ENCODE measurements at places on chromosomes 1 and 21.
A peak's percentile ranks its signal among the peaks of the same experiment; 100 is the strongest.

DNA sequence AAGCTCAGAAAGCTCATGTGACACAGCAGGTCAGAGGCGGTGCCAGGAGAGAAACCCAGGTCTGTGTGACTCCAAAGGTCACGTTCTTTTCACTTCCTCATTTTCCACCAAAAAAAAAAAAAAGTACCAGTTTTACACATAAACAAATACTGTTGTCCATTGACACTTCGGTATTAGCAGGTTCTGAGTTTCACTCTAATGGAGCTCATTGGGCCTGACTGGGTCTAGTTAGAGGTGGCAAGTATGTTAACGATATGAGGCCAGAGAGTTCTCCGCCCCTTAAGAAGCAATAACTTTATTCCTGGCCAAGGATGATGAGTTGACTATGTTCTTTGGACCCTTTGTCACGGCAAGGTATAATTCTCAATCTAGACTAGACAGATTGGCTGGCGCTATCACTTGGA is 30.0 kb upstream of the SDE2 start:
- no peak for DNase-seq

GRCh38 chr1:97508653-97509218 is 412.1 kb downstream of the DPYD start:
- DNase-seq, result no peak

GRCh38 chr1:44743211-44743610 is 3.6 kb downstream of the KIF2C start:
- DNase-seq, result no peak

GRCh38 chr1:229941831-229942230 is 125.2 kb upstream of the GALNT2 start:
- DNase-seq, result no peak

- DNase-seq, result no peak
Measured at GRCh38 chr1:230976825-230977747, 1.6 kb downstream of the TTC13 start.

- no peak for DNase-seq
Measured at GRCh38 chr1:33439662-33440061, 8.8 kb upstream of the PHC2 start.

DNA sequence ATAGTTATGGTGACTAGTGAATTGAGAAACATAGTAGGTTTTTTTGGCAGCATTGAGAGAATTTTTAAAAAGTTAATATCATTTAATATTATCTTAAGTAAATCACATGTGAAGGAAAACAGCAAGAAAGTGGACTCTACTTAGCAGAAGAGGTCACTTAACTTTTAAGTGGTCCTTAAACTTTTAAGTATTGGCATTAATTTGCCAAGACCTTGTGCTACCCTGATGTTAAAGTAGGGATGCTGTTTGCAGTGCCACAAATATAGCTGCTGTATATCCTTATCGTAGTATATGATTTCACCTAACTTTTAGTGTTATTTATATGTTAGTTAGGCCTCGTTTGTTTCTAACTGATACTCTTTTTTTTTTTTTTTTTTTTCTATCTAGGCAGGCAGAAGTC is 40.2 kb downstream of the SMG7 start:
- no peak for DNase-seq

DNA sequence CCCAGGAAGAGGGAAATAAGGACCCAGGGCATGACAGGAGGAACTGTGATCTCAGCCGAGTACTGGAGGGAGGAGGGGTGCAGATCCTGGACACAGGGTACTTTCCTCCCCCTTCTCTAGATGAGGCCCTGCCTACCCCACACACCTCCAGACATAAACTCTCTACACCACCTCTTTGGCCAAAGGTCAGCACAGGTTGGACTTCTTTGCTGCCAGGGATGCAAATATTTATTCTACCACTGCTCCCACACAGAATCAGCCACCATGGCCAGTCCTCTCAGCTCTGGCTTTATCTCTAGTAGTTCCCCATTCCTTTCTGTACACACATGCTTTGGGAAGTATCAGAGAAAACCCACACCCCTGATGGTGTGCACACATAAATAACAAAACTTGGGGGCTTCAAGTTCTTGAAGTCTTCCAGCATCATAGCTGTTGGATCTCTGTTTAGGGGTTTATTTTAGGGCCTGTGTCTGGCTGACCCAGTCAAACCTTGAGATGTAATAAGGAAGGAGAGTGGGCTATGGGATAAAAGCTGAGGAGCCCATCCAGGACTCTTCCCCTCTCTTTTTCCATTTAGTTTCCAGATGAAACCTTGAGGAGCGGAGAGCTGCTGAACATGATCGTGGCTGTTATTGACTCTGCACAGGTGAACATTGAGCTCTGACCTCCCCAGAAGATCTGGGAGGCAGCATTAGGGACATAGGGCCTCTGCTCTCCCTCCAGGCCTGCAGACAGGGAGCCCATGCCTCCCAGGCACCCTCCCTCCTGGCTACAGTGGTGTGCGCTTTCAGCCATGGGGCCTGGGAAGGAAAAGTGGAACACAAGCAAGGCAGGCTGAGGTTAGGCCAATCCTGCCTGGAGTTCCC is 6.7 kb upstream of the SLC27A3 start:
- DNase-seq, result no peak

DNA sequence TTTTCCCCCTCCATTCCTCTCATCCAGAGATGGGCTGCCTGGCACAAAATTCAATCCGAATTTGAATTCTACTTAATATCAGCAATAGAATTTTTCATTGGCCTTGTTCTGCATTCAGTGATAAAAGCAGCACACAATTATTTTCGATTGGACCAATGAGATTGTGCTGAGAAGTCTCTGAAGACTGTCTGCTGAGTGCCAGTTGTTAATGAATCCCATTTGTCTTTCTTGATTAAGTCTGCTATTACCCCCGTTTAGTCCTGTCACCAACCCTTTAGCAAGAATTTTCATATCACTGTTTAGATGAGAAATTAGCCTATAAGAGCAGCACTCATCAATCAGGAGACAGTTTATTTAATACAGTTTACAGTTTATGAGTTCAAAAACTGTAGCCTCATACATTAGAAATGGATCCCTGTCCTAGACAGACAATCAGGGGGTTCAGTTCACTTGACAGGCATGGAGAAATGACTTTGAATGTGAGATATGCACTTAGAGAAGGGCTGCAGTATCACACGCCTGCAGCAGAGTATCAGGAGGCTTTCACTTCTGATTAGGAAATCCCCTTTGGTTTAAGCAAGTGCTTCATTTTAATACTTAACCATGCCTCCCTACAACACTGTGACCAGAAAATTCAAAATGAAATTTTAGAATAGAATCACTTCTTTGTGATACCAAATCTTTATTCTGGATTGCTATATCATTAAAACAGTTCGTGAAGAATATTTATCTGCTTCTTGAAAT is 304.7 kb upstream of the PTBP2 start:
- DNase-seq, result no peak

- peak; percentile 30 for DNase-seq
Measured at GRCh38 chr1:46643368-46643775, 24.8 kb downstream of the ATPAF1 start.

- no peak for DNase-seq
Measured at GRCh38 chr21:17491716-17492414, 21.0 kb upstream of the CXADR start.

DNA sequence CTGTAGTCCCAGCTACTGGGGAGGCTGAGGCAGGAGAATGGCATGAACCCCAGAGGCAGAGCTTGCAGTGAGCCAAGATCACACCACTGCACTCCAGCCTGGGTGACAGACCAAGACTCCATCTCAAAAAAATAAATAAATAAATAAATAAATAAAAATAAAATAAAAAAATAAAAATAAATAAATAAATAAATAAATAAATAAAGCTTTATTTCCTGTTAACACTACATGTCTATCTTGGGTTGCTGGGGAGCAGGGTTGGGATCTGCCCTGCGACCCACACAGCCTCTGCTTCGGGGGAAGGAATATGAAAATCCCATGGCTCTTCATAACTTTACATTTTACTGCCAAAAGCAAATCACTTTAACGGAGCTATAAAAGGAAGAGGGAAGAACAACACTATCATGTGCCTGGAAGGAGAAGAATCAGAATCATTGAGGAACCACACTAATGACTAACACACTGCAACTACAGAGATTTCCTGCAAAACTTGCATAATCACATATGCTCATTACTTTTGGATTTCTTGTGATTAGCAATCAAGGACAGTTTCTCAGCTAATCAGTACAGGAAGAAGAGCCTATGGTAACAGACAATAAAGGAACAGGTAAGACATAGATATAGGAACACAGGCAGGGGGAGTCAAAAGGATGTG is 72.8 kb upstream of the CD55 start:
- DNase-seq, result no peak

GRCh38 chr1:44147582-44147981 is 6.2 kb upstream of the KLF18 start:
- DNase-seq, result no peak

DNA sequence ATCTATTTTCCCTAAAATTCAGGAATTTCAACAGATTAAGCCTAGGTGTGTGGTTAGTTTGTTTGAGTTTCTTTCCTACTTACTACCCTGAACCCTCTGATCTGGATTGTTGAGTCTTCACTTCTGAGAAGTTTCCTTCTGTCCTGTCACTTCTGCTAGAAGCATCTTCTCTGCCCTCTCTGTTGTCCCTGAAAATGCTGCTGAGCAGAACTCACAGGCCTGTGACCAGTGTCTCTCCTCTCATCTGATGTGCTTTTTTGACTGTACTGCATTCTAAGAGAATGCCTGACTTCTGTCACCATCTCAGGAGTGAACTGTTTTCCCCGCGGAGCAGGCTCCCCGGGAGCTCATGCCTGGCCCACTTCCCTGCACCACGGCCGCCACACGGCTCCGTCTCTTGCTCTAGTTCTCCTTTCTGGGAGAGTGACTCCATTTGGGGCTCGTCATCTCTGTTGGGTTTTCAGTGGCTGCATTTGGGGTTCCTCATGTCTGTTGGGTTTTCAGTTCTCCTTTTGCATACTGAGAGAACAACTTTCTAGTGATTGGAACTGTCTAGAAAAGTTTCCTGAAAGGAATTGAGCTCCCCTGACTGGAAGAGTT is 77.9 kb downstream of the POFUT2 start:
- DNase-seq, result no peak

DNA sequence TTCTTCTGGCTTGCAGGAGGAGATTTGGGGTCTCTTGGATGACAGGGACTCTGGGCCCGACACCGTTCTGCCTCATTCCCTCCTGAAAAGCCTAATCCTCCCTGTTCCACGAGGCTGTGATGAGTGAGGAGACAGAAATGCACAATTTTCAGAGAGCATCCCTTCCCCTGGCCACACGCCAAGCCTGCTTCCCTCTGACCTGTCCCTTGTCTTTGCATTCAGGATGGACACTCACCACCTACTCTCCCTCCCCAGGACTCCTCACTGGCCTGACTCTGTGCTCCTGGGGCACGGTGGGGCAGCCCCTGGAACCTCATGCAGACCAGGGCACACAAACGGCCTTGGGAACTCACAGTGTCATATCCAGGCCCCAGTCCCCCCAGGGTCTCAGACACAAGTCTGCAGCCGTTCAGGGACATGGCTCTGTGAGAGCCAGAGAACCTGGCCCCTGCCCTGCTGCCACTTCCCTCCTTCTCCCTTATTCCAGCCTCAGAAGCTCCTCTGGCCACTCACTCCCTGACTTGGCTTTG is 3.5 kb upstream of the PRAMEF12 start:
- no peak for DNase-seq

- no peak for DNase-seq
Measured at GRCh38 chr1:12532405-12533315, 85.3 kb downstream of the DHRS3 start.

- no peak for DNase-seq
Measured at GRCh38 chr1:222306011-222306410, 241.9 kb downstream of the HHIPL2 start.
